ENCODE measurements at places on chromosomes 3 and 15. TPM values are rescaled to one million over a fixed set of nuclear protein-coding genes. Genes with fewer than 3 reads are reported as not detected.

- peak overlapping the region; percentile 89 for H3K4me3 ChIP-seq
- DNase-seq = no peak
- peak overlapping the region; percentile 3 for H3K27ac ChIP-seq
- no peaks in the 10 kb centered on the region for H3K36me3 ChIP-seq
These were observed 3.6 kb downstream of the CTNNB1 start for GRCh38 chr3:41202834-41203345.

GRCh38 chr3:150388498-150389418, 19.3 kb upstream of the TSC22D2 start:
- H3K36me3 ChIP-seq = no peaks in the 10 kb centered on the region
- DNase-seq = no peak
- no peak overlapping the region for H3K4me3 ChIP-seq
- no peak overlapping the region for H3K27ac ChIP-seq
- H3K4me1 ChIP-seq = peaks cover 16% of the 10 kb centered on the region

WDR93 gene
- not detected for total RNA-seq

- no peak overlapping the region for H3K27ac ChIP-seq
- no peak overlapping the region for H3K4me3 ChIP-seq
- no peak for DNase-seq
- no peaks in the 10 kb centered on the region for H3K27me3 ChIP-seq
- no peaks in the 10 kb centered on the region for H3K4me1 ChIP-seq
These were observed 55.8 kb downstream of the DNAJB8 start for GRCh38 chr3:128410669-128411573.

DNA sequence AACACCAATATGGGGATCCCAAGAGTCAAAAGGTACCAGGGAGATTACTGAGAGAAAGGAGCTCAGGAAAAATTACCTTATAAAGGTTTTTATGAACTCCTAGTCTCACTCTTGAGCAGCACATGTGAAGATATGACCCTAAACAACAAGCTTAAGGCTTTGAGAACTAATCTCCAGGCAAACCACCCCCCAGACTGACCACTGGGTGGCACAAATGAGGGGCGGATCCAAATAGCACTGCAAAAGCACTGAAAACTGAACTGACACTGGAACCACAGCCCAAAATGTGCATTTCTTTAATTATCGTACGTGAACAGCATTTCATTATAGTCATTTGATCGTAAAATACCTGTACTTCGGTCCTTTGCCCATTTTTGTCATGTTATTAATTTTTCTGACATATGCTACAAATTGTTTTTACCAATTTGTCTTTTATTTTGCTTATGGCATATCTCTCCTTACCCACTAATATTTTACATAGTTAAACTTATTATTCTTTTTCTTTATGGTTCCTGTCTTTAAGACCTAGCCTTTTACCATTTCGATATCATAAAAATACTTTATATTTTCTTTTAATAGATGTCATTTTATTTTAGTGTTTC, 31.5 kb upstream of the TFDP2 start:
- H3K27me3 ChIP-seq = no peaks in the 10 kb centered on the region
- DNase-seq = peak; percentile 11
- H3K4me3 ChIP-seq = no peak overlapping the region
- H3K4me1 ChIP-seq = no peaks in the 10 kb centered on the region
- no peak overlapping the region for H3K27ac ChIP-seq

ATP2B2 gene
- total RNA-seq = not detected

DNA sequence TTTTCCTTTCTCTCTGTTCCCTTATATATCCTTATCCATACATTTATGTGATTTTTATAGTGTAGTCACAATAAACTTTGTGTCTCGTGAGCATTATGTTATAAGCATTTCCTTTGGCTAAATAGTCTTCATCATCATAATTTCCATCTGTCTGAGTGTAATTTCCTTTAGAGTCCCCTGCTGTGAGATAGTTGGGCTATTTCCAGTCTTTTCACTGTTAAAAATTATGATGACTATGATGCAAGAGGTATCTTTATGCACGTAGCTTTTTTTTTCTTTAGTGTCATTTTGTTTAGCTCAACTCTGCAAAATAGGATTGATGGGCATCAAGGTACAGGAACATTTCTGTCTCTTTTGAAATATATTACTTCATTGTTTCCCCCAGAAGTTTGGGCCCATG, 26.9 kb upstream of the CA12 start:
- H3K4me1 ChIP-seq = no peaks in the 10 kb centered on the region
- H3K27ac ChIP-seq = no peak overlapping the region
- DNase-seq = no peak

CHRFAM7A gene
- 0.59 TPM for total RNA-seq

DNA sequence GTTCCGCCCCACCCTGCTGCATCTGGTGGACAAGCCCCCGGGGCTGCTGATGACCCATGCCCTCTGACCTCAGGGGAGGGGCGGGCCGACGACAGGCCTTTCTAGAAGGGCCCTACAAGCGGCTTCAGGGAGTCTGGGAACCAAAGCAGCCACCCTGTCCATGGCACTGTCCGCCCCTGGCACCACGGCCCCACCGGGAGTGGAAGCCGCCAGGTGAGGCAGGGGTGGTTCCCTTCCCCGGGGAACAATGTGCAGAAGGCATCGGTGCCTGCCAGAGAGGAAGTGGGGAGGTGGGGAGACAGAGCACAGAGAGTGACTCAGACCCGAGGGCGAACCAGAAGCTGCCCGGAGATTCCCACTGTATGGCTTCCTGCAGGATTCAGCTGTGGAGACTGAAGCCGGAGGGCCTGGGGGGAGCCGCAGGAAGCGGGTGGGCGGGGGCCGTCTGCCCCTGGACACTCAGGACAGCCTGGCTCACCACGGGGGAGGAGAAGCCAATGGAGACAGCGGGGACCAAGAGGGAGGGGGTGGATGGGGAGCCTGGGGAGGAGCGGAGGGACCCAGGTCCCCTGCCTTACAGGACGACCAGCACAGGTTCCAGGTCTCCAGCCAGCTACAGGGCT, 134.0 kb downstream of the TPRA1 start:
- no peak overlapping the region for H3K4me3 ChIP-seq
- H3K27ac ChIP-seq = no peak overlapping the region
- no peaks in the 10 kb centered on the region for H3K36me3 ChIP-seq
- H3K4me1 ChIP-seq = no peaks in the 10 kb centered on the region
- no peak for DNase-seq

- H3K4me1 ChIP-seq = no peaks in the 10 kb centered on the region
- peaks cover 62% of the 10 kb centered on the region for H3K36me3 ChIP-seq
- no peaks in the 10 kb centered on the region for H3K27me3 ChIP-seq
- H3K27ac ChIP-seq = no peak overlapping the region
- no peak for DNase-seq
- no peak overlapping the region for H3K4me3 ChIP-seq
These were observed 65.0 kb downstream of the SMARCC1 start for GRCh38 chr3:47716656-47717055.

DPPA2 gene
- not detected for total RNA-seq

CCR5 gene
- 18.2 TPM for total RNA-seq

DISP2 gene
- total RNA-seq = 0.22 TPM

CHDH gene
- total RNA-seq = 4.3 TPM

KBTBD13 gene
- total RNA-seq = not detected

- H3K4me1 ChIP-seq = peaks cover 34% of the 10 kb centered on the region
- peak overlapping the region; percentile 77 for H3K4me3 ChIP-seq
These were observed 13.4 kb downstream of the PML start for GRCh38 chr15:74007820-74008371.

DNA sequence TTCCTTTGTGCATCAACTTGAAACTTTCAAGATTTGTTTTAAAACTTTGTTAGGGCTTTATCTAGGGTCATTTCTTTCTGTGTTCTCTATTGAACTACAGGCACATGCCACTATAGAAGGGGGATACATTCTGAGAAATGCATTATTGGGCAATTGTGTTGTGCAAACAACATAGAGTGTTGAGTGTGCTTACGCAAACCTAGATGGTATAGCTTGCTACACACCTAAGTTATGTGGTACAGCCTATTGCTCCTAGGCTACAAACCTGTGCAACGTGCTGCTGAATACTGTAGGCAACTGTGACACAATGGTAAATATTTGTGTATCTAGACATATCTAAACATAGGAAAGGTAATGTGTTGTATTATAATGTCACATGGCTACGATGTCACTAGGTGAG, 33.0 kb upstream of the KLF13 start:
- no peaks in the 10 kb centered on the region for H3K4me1 ChIP-seq
- DNase-seq = no peak
- H3K27me3 ChIP-seq = peaks cover 19% of the 10 kb centered on the region
- H3K27ac ChIP-seq = no peak overlapping the region

UBE2E2 gene
- 1.8 TPM for total RNA-seq

- no peak for DNase-seq
- no peaks in the 10 kb centered on the region for H3K4me1 ChIP-seq
- no peak overlapping the region for H3K27ac ChIP-seq
- no peaks in the 10 kb centered on the region for H3K36me3 ChIP-seq
These were observed 21.6 kb downstream of the COL8A1 start for GRCh38 chr3:99659951-99660350.

DNAJC17 gene
- total RNA-seq = 32.6 TPM

DNA sequence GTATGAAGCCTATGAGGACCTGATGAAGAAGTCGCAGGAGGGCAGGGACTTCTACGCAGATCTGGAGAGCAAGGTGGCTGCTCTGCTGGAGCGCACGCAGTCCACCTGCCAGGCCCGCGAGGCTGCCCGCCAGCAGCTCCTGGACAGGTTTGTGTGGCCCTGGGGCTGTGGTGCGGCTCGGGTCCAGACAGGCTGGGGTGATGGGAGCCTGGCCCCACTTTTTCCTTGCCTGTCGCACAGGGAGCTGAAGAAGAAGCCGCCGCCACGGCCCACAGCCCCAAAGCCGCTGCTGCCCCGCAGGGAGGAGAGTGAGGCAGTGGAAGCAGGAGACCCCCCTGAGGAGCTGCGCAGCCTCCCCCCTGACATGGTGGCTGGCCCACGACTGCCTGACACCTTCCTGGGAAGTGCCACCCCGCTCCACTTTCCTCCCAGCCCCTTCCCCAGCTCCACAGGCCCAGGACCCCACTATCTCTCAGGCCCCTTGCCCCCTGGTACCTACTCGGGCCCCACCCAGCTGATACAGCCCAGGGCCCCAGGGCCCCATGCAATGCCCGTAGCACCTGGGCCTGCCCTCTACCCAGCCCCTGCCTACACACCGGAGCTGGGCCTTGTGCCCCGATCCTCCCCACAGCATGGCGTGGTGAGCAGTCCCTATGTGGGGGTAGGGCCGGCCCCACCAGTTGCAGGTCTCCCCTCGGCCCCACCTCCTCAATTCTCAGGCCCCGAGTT, 29.0 kb downstream of the PTPN23 start:
- no peaks in the 10 kb centered on the region for H3K27me3 ChIP-seq
- H3K4me3 ChIP-seq = no peak overlapping the region
- peaks cover 71% of the 10 kb centered on the region for H3K36me3 ChIP-seq
- DNase-seq = no peak

- DNase-seq = no peak
- no peak overlapping the region for H3K27ac ChIP-seq
- no peak overlapping the region for H3K4me3 ChIP-seq
- no peaks in the 10 kb centered on the region for H3K36me3 ChIP-seq
- H3K27me3 ChIP-seq = no peaks in the 10 kb centered on the region
These were observed 406.2 kb upstream of the RARB start for GRCh38 chr3:25021816-25022215.

GRCh38 chr3:193974191-193974652, 161.7 kb upstream of the HES1 start:
- H3K36me3 ChIP-seq = no peaks in the 10 kb centered on the region
- no peaks in the 10 kb centered on the region for H3K4me1 ChIP-seq
- no peaks in the 10 kb centered on the region for H3K27me3 ChIP-seq
- H3K27ac ChIP-seq = no peak overlapping the region
- H3K4me3 ChIP-seq = no peak overlapping the region
- DNase-seq = no peak

DNA sequence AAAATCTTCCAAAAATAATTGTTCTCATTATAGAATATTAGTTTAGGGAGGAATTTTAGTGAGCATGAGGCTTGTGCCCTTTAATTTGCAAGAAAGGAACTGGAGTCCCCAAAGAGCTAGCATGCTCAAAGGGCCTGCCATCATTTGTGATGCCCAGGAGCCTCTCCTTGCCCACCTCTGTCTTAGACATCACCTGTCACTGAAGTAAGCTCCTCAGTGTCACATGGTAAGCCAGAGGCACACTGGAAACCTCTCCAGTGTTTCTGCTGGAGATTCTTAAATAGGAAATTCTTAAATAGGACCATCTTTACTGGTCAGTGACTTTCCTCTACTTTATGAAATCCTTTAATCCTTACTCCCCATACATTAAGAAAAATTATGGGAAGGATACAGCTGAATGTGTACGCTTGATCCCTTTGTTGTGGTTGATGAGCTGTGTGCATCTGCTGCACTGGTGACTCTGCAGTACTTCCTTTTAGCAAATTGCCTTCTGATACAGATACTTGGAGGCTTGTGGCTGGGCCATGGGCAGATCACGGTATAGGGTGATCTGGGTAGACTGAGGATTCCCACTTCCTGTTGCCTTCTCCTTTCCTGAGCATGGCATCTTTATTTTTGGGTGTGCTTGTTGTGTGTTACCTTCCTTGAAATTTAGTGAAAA, 197.4 kb downstream of the KLHL25 start:
- peaks cover 11% of the 10 kb centered on the region for H3K36me3 ChIP-seq
- no peaks in the 10 kb centered on the region for H3K27me3 ChIP-seq
- no peak for DNase-seq
- peaks cover 16% of the 10 kb centered on the region for H3K4me1 ChIP-seq

DNA sequence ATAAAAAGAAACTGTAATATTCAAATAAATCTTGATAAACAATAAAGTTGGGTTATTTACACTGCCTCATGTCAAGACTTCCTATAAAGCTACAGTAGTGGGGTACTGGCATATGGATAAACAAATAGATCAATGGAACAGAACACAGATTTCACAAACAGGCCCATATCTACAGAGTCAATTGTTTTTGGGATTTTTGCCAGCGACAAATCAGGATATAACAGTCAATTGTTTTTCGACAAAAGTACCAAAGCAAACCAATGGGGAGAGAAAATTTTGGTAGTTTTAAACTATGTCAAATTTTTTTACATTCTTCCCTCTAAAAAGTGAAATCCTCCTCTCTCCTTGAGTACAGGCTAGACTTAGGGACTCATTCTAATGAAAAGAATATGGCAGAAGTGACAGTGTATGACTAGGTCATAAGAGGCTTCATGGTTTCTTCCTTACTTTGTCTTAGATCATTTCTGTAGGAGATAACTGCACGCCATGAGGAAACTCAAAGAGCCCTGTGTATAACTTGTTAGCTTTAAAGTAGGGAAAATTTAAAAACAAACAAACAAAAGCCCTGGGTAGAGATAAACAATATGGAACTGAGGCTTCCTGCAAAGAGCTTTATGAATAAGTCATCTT, 16.9 kb downstream of the IP6K1 start:
- DNase-seq = no peak
- no peak overlapping the region for H3K4me3 ChIP-seq
- H3K27me3 ChIP-seq = no peaks in the 10 kb centered on the region
- peaks cover 2% of the 10 kb centered on the region for H3K4me1 ChIP-seq
- H3K27ac ChIP-seq = no peak overlapping the region

SEMA5B gene
- not detected for total RNA-seq

GRCh38 chr15:82177291-82178010, 85.1 kb downstream of the EFL1 start:
- no peak for DNase-seq
- H3K4me3 ChIP-seq = no peak overlapping the region
- no peaks in the 10 kb centered on the region for H3K4me1 ChIP-seq
- H3K27ac ChIP-seq = no peak overlapping the region
- no peaks in the 10 kb centered on the region for H3K27me3 ChIP-seq
- peaks cover 2% of the 10 kb centered on the region for H3K36me3 ChIP-seq

- no peak for DNase-seq
- H3K4me3 ChIP-seq = no peak overlapping the region
- H3K36me3 ChIP-seq = no peaks in the 10 kb centered on the region
- no peak overlapping the region for H3K27ac ChIP-seq
- H3K27me3 ChIP-seq = no peaks in the 10 kb centered on the region
These were observed 125.3 kb downstream of the BDH1 start for GRCh38 chr3:197430502-197430901.

All from CD4-positive, CD25-positive, alpha-beta regulatory T cell (primary cell).